ENCODE measurements at places on chromosomes 7 and 10.
A peak's percentile ranks its signal among the peaks of the same experiment; 100 is the strongest.

- peak; percentile 20 for DNase-seq
Observed at GRCh38 chr10:132163278-132163765, 23.4 kb upstream of the DPYSL4 start.

DNA sequence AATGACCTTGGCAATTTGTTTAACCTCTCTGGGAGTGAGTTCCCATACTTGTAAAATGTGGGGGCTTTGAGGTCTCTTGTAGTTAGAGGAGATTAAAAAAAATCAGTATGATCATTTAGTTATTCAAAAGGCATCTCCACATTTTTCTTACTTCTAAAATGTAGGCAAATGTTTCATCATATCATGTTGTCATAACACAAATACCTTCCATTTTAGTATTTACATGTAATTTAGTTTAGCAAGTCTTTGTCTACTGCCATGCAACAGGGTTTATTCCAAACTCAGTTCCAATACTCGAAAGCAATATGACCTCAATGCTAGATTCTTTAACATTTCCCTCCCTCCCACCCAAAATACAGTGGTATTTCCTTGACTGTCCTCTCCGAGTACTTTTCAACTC is 262.8 kb upstream of the IMMP2L start:
- DNase-seq: no peak

- DNase-seq: peak; percentile 74
Observed at GRCh38 chr7:120988591-120989256, at the start of gene CPED1. TSS of gene CPED1 (plus strand) at chr7:120988711. CDS start at chr7:120989622, 911 bp downstream.

DNA sequence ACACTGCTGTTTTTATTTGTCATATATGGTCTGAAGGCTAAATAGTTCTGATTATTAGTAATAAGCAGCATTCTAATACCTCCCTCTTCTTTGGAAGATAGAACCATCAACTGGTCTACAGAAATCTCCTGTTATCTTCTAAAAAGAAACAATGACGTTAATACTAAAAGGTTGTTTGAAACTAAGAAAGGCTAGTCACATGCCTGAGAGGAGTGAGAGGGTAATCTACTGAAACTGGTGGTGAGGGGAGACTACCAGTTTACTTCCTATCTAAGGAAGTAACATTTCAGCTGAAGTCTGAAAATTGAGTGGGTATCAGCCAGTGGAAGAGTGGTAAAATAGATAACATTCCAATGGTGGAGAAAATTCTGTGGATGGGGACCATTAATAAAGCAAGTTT is 48.4 kb downstream of the FGFBP3 start:
- no peak for DNase-seq

- no peak for DNase-seq
Observed at GRCh38 chr7:155312633-155313032, 15.0 kb downstream of the INSIG1 start.

DNA sequence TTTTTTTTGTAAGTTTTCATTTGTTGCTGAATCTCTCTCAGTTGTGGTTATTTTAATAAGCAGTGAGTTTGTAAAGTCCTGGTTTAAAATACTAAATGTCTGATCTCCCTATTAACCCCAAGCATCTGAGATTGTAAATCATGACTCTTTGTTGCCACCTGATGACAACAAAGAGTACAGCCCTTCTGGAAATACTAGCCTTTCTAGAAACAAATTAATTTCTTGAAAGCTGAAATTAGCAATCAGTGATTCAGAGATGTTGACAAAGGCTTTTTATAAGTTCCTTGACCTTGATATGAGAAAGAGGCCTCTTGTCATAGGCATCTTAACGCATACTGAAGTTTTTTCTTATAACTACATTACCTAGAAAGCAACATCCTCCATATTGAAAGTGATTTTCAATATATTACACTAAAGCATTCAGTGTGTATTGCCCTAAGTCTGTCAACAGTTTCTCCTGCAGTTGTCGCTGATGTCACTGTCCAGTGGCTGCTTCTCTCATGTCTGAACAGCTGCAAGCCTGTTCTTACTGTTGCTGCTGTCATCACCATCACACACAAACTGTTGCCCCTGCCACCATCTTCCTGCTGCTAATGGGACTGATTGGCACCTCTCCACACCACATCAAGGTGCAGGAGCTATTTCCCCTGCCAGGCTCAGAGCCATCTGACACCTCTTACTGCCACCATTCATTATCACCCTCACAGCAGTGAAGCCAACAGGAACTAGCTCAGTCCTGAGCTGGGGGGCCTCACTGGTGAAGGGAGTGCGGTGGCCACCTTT is 95.1 kb upstream of the LRGUK start:
- DNase-seq: no peak

- DNase-seq: no peak
Observed at GRCh38 chr7:118072893-118073674, 110.9 kb upstream of the LSM8 start.

GRCh38 chr10:4130685-4131084 is 345.7 kb upstream of the KLF6 start:
- no peak for DNase-seq

DNA sequence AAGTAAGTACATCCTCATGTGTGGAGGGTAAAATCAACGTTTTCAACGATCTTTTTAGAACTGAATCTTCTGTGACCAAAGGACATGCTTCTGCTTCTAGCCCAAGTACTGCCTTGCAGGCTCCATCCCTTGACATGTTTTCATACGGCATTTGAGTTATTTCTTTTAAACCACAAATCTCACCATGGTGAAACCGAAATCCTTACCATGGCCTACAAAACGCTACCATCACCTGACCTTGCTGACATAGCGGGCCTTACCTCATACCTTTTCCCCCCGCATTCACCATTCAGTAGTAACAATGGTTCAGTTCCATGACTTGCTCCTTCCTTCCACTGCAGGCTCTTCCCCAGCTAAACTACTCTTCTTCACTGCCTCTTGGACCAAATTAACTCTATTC is 3.5 kb downstream of the RNF216 start:
- DNase-seq: no peak

GRCh38 chr7:134018306-134018705 is 108.8 kb upstream of the LRGUK start:
- no peak for DNase-seq

GRCh38 chr10:23187155-23187554 is 5.0 kb upstream of the PTF1A start:
- no peak for DNase-seq

- DNase-seq: no peak
Observed at GRCh38 chr10:132290631-132291030, 17.1 kb downstream of the STK32C start.

Data from mucosa of gallbladder (tissue), 1 donor.